Brain microvascular endothelial cell (primary cell): ENCODE measurements at places on chromosomes 4 and X.

- no peak for DNase-seq
Measured at GRCh38 chr4:73762409-73762808, 22.0 kb downstream of the CXCL8 start.

DNA sequence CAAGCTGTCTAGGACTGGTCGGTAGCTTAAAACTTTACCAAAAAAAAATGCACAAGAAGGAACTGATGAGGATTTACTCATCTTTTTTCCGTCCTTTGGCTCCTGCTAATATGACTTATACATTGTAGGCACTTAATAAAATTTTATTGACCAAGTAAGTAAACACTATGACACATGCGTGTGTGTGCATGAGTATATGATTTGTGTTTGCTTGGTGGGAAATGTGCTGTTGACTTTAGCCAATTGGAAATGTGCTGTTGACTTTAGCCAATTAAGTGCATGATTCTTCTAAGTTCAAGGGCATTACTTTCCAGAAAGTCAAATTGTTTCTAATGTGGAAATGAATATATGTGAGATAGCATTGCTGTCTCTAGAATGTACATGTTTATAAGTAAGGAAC lies 78.3 kb downstream of the FIP1L1 start:
- no peak for DNase-seq

DNA sequence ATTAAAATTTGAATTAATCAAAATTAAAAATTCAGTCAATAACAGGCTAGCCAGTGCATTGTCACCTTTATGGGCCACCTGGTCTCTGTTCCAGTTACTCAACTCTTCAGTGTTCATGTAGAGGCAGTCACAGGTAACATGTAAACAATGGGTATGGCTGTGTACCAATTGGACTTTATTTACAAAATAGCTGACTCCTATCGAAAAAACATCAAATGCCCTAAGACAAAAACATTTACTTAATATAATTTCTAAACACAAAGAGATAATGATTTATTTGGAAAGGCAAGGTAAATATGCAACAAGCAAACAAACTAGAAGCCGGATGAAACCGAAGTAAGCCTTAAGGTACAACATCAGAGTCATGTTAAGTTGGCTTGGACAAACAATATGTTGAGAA lies 8.8 kb downstream of the TMEM150C start:
- no peak for DNase-seq

- peak; percentile 18 for DNase-seq
Measured at GRCh38 chr4:87975466-87975865, at the start of gene SPP1. TSS of gene SPP1 (plus strand) at chr4:87975714. CDS start at chr4:87976896, 1,182 bp downstream.

- DNase-seq = no peak
Measured at GRCh38 chr4:2906218-2906617, 57.0 kb downstream of the NOP14 start.

DNA sequence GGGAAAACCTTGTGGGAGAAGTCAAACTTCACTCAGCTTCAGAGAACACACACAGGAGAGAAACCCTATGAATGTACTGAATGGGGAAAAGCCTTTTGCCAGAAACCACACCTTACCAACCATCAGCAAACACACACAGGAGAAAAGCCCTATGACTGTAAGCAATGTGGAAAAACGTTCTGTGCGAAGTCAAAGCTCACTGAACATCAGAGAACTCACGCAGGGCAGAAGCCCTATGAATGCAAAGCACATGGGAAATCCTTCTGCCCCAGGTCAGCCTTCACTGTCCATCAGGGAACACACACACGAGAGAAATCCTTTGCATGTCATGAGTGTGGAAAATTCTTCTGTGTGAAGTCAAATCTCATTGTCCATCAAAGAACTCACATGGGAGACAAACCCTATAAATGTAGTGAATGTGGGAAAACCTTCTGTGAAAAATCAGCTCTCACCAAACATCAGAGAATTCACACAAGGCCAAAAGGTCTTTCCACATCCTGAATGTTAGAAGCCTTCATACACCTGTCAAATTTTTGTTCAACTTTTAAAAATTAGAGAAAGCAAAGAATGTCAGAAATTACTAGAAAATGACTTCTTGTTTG lies 199.4 kb downstream of the SMIM20 start:
- no peak for DNase-seq

GRCh38 chr4:79964020-79964399 lies 109.0 kb downstream of the ANTXR2 start:
- no peak for DNase-seq
